ENCODE measurements at places on chromosomes 5 and 9.

- DNase-seq: no peak
Measured at GRCh38 chr9:27835746-27836145, 262.5 kb upstream of the C9orf72 start.

DNA sequence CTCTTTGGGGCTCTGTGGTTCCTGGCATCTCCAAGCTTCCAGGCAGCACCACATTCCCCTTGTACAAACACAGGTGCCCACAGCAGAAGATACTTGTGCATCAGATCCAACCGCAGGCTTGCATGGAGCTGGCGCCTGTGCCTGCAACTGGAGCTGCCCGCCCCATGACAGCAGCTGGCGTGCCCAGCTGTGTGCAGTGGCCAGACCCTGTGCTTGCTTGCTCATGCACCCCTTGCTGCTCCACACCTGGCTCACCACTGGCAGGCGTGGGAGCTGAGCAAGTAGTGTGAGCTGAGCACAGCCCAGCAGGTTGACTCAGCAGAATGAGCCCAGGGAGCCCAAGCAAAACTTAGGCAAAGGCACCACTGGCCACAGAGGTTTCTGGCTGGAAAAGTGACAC, 84.4 kb upstream of the STARD4 start:
- no peak for DNase-seq

DNA sequence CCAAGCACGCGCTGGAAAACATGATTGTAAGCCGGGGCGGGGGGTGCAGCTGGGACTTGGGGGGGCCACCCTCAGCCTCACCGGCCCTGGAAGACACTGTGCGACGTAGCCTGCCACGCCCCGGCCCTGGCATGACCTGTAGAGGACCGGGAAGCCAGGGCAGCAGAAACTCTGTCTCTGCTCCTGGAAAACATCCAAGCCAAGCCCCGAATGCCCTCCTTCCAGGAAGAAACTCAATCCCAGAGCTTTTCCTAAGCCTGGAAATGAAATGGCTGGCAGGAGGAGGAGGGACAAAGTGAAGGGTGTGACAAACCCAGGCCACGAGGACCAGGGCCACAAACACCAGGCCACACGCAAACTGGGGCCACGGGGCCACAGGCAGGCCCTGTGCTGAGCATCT, 55.4 kb downstream of the KCNT1 start:
- DNase-seq: no peak

- DNase-seq: no peak
Measured at GRCh38 chr9:73200694-73201452, 49.2 kb downstream of the ANXA1 start.

DNA sequence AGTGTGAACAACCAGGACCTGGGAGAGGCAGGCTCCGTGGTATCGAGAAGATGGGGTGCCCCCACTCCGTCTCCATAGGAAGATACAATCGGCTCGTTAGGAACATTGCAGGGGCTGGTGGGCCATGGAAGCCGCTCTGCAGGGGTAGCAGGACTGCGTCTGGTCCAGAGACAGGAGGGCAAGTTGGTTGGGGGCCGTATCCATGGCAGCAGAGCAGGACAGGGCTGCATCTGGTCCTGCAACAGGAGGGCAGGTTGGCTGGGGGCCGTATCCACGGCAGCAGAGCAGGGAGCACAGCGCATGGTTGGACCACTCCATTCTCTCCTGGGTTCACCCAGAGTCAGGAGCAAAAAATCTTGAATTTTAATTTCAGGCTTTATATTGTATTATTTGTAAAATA, 98.2 kb downstream of the ANKRD33B start:
- peak; percentile 38 for DNase-seq

GRCh38 chr9:136808075-136808805, 492 bp downstream of the RABL6 start:
- no peak for DNase-seq

GRCh38 chr5:17157294-17157693, 60.1 kb upstream of the BASP1 start:
- DNase-seq: no peak

DNA sequence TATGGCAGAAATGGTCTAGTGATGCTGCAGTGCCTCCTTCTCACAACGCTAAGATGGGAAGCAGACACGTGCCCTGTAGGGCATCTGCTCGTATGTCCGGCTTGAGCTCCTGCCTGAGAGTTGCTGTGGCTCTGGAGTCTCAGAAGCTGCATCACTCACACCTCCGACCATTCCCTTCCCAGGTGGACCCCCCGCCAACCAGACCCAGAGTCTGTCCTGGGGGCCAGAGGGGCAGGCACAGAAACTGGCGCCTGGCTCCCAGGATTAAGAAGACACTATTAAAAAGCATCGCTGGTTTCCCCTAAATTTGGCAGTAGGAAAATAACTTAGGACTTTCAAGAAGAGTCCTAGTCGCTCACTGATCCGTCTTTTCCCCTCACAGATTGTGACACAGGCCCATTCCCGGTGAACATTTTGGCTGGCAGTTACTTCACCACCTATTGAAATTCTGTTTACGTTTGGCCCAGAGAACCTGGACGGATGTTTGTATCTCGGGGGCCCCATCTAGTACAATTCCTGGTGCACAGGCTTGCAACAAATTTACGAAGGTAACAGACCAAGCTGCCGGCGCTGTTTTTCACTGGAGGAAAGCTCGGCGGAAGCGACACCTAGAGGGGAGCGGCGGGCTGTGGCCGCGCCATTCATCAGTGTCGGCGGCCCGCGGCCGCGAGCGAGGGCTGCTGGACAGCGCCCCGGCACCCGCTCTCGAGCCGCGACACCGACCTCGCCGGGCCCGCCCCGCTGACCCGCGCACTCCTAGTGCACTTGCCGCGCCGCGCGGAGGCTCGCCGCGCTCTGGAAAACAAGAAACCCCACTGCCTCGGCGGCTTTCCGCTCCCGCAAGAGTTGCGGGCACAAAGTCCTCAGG, 1.6 kb downstream of the FSTL4 start:
- no peak for DNase-seq

- no peak for DNase-seq
Measured at GRCh38 chr5:41115281-41115680, 44.1 kb upstream of the MROH2B start.

- no peak for DNase-seq
Measured at GRCh38 chr5:8136271-8136670, 267.3 kb downstream of the MTRR start.

DNA sequence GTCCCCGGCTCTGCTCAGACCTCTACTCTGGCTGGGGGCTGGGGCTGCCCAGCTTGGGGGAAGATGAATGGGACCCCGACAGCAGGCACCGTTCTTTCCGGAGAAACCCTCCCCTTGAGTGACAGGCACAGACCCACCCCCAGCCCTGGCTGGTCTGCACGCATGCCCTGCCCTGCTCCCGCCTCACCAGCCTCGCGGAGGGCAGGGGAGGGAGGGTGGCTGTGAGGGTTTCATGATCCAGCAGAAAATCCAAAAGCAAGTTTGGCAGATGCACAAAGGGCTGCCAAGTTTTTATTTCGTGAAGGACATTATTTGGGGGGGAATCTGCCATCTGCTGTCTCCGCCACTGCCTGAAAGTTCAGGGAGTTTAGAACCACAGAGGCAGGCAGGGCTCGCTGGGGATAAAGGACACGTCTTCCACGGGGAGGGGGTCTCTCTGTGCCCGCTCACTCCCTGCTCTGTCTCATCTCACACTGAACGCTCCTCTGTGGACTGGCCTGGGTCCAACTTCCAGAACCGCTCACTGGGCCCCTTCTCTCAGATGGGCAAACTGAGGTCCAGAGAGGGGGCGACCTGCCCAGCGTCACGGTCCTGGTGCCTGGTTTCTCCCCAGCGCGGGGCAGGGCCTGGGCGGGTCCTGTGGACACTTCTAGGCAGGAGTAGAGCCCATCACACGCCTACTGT, 92.9 kb downstream of the RXRA start:
- DNase-seq: no peak

GRCh38 chr5:108206707-108207106, 175.2 kb downstream of the FBXL17 start:
- DNase-seq: no peak

DNA sequence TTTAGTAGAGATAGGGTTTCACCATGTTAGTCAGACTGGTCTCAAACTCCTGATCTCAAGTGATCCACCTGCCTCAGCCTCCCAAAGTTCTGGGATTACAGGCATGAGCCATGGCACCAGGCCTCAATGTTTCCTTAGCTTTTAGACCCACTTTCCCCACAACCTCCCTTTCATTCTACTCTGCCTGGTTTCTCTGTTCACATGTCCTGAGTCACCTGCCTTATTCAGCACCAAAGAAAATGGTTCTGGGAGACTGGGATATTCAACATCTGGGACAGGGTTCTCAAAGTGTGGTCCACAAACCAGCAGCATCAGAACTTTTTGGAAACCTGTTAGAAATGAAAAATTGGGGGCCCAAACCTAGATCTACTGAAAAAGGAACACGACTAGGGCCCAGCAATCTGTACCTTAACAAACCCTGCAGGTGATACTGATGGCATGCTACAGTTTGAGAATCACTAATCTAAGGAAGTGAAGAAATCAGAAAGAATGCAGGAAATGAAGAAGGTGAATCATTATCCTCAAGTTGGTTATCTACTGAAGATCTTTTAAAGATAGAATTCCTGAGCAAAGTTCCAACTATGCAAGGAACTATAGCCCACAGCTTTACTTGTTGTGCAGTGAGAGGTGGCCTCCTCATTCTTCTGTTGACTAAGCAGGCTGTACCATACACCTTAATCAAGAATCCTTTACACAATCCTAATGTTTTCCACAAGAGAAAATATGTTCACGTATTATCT, 51.8 kb upstream of the CTNNAL1 start:
- no peak for DNase-seq

DNA sequence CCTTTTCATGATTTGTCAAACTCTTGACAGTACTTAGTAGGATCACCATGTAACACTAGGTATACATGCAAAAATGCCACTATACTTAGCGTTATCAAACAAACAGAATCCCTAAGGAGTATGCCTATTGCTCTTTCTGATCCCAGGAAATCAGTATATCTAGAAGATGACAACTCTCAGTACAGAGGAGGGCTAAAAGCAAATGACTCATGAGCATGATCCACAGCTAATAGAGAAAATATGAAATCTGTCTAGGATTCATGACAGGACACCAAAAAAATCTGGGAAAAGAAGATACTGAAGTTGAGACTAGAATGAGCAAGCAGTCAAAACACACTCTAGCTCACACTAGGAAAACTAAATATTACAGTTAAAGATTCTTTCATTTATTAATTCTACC, 89.2 kb downstream of the RAPGEF6 start:
- DNase-seq: no peak

DNA sequence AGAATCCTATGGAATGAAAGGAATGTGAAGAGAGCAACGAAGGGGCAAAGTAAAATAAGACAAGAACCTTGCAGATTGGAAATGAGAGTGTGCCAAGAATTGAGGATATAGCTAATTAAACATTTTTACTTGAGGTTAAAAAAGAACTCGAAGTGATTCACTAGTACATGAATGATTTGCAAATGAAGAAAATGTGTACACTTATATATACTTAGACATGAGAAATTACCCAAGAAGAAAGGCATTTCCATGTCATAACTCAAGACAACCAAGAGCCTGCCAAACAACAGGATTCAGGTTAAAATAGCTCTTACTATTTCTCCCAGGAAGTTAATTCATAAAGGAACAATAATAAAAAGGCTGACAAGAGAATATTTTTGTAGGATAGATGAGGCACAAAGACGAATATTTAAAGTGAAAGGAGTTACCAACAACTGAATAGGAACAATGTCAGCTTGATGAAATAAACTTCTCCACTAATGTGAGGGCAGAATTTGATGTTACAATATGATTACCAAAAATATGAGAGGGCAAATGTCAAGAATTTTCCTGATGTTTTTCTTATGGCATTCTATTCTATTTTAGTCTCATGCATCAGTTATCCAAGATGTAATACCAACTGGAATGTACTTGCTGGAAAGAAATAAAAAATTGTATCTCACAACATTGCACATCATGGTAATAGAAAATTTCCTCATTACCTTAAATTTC, 18.9 kb upstream of the NPR3 start:
- no peak for DNase-seq

DNA sequence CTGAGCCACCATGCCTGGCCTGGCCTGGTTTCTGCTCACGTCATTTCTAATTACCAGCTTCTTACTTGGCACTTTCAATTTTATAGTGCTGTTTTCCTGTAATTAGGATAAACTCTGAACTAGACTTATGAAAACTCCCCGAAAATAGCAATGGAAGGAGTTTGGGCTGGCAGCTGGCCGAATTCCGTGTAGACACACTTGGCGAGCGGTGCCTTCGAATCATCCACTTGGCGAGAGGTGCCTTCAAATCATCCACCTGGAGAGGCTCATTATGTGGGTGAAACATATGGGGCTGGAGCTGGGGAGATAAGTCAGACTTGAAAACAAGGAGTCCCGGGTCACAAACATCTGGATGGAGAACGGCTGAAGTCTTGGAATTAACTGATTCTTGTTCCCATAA, 203.7 kb downstream of the ROR2 start:
- no peak for DNase-seq

DNA sequence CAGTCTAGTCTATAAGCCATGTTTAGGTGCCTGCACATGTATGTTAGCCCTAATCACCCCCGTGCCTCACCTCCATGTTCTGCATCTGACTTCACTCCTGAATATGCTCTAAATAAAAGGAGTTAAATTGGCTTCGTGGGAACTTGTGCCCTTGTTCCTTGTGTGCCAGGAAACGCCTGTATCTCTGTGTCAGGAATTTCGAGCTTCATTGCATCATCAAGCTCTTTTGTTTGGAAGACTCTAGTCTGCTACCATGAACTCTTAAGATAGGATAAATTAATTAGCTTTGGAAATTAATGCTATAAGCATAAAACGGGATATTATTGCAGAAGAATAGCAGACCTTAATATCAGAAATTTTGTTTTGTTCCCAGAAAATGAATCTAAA, 99.2 kb downstream of the ADCY2 start:
- no peak for DNase-seq

DNA sequence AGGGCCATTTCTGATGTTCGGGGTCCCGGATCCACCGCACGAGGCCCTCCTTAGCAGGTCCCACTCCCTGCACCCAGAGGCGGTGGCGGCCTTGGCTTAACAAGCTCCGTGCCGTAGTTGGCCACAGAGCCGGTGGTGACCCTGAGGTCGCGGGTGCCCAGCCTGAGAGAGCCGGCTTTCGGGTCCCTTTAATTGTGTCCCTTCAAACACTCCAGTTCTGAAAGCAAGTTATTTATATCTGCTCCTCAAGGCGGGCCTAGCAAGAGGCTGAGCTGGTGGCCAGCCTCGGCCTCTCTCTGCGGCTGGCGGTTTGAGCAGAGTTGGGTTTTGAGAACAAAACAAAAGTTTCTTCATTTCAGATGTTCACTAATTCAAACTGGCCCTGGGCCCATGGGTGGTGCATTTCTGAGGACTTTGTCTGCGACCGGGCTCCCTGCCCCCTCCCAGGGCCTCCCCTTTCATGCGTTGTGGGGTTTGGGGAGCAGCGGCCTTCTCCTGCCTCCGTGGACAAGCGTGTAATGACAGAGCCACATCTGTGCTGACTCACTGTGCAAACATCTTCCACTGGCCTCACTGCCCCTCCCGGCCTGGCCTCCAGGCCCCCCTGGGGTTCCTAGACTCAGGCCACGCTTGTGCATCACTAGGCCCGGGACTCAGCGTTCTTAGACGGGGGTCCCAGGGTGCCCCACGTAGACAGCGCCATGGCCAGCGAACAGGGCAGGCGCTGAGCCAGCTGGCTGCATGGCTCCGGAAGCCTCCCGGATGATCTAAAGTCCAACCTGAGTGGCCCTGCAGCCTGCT, 49.4 kb upstream of the COL5A1 start:
- DNase-seq: no peak
